GM12891 (cell line): ENCODE measurements at places on chromosomes 4 and X.

- no peak for DNase-seq
Observed at GRCh38 chr4:134540588-134540987, 339.0 kb upstream of the PABPC4L start.

GRCh38 chr4:142567199-142567598 lies 278.9 kb downstream of the INPP4B start:
- DNase-seq: no peak

- DNase-seq: no peak
Observed at GRCh38 chrX:3052860-3053259, 11.6 kb downstream of the ARSF start.

- no peak for DNase-seq
Observed at GRCh38 chr4:22991576-22991975, 298.8 kb downstream of the GBA3 start.

DNA sequence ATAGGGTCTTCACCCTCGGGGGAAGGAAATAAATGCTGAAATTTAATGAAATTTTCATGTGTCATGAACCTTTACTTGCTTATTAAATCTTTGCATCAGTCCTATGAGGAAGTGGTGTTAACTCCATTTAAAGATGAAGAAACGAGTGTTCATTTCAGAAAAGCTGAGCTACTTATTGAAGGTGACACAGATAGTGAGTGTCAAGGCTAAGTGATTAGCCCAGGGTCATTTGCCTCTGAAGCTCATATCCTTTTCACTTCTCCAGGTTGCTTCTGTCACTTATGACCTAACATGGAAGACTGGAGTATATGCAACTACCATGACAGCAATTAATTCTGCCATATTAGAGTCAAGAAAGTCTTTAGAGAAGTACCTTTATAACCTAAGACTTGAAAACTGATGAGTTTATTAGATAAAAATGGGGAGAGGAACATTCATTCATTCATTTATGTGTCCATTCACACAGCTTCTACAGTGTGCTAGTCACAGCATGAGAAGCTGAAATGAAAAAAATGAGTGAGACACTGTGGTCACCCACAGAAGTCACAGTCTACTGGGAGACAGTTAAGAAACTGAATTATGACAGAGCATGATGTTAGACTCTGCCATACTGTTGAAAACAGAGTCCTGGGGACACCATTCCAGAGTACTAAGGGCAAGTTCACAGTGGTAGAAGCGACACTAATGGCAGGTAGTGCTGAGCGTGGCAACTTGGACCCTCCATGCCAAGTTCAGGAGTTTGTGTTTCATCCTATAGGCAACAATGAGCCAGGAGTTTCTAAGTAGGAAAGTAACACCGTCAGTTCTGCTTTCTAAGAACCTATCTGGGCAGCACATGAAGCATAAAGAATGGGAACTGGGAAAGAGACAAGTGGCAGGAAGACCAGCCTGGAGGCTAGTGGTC lies 21.3 kb downstream of the ALPK1 start:
- DNase-seq: no peak
